ENCODE measurements at places on chromosomes 7 and 10.
A peak's percentile ranks its signal among the peaks of the same experiment; 100 is the strongest.

GRCh38 chr7:131687296-131687695, 130.9 kb upstream of the PODXL start:
- DNase-seq = no peak

GRCh38 chr10:109968953-109969759, 38.6 kb upstream of the ADD3 start:
- DNase-seq = no peak

- DNase-seq = no peak
These were observed 349.7 kb upstream of the COBL start for GRCh38 chr7:51666266-51666665.

DNA sequence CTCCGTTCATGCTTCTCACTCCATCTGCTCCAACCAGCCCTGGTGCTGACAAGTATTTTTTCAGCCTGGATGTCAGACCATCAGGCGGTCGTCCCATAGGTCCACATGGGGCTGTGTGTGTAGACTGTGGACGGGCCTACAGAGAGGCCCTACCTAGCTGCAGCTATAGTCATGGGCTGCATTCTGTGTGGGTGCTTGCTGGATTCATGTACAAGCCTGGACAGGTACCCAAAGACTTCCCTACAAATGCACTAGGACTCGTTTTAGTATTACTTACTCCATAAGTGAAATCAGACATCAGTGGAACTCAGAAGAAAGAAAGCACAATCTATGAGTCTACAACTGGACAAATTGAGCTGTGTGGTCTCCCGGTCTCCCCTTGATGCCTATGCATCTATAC, 146.8 kb downstream of the PKD1L1 start:
- no peak for DNase-seq

GRCh38 chr7:38179776-38180226, 1.8 kb downstream of the STARD3NL start:
- no peak for DNase-seq

GRCh38 chr7:150903606-150904005, 51.3 kb downstream of the AOC1 start:
- peak; percentile 38 for DNase-seq

- no peak for DNase-seq
These were observed 371.9 kb upstream of the ZMIZ1 start for GRCh38 chr10:78696791-78697395.

DNA sequence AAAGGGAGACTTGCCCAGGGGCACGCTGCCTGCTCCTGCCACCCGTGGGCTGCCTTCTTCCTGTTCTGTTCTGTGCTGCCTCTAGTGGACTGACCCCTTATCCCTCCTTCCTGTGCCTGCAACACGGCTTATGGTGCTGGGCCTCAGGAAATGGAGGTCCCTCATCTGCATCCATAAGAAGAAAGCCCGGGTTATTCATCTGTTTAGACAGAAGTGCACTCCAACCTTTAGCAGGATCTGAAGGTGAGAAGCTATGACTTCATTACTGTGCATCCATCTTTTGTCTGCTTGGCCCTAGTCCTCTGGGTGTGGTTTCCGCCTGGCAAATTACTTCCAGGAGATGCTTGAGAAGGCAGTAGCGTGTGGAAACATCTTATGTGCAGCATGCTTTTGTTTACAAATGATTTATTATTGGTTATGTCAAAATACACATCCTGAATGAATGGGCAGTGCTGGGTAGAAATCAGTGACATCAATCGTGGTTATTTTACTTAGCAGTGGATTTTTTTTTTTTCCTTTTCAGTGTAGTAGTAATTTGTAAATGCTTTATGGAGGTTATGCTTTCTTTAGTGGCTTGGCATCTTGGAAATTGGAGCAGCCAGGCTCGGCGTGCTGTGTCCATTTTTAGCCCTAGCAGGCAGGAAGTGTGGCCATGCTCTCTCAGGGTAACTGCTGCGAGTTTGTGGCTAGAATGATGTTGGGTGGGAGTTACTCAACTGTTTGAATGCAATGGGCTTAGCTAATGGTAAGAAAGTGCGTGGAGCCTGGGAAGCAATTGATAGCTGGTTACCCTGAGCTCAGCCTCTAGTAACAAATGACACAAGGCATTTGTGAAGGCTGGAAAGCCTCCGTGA, 12.7 kb downstream of the PTPRE start:
- no peak for DNase-seq

DNA sequence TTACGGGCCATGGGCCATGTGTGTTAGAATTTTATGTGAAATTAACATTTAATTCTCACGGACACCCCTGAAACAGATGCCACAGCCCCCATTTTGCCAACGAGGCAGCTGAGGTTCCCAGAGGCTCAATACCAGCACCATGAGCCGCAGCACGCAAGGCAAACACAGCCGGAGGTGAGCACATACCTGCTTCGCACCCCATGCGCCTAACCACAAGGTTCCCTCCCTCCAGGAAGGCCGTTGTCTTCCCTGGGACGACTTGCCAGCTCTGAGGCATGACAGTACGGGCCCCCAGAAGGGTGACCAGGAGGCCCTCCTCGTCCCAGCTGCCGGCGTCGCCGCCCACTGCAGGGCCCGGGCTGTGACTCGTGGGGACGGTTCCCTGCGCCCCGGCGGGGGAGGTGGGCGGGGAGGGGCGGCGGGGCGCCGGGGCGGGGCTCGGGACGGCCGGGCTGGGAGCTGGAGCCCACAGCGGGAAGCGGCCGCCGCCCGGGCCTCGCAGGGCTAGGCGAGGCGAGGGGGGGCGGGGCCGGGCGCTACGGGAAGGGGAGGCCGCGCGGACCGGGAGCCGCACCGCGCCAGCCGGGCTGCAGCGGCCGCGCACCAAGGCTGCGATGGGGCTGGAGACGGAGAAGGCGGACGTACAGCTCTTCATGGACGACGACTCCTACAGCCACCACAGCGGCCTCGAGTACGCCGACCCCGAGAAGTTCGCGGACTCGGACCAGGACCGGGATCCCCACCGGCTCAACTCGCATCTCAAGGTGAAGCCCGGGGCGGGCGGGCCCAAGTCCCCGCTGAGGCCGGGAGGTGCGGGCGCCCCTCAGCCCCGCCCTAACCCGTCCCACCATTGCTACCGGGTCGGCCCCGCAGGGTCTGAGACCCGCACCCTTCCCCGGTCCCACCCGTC, at the start of gene CAV2:
TSS of gene CAV2 (plus strand) at position 571 of the 910 bp plus-strand sequence. CDS start at position 615, 44 bp downstream.
- DNase-seq = no peak

- no peak for DNase-seq
These were observed 89.2 kb upstream of the MKLN1 start for GRCh38 chr7:131238347-131238931.

DNA sequence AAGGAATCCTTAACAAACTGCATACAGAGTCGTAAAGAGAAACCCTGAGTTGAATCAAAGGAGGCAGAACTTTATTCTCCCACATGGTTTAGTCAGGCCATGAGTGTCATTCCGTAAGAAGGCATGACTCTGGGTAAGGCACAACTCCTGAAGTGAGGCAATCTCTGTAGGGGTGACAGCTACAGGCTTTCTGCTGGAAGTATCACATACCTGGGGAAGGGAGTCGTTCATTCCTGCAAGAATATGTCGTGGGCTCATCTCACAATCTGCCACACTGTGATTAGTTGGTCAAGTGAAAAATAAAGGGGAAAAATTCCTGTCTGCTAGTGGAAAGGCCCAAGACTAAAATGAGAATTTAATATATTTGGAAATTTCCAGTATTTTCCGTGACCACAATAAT, 392.6 kb downstream of the POM121L12 start:
- no peak for DNase-seq
